ENCODE measurements at places on chromosomes 6 and 20.

DNA sequence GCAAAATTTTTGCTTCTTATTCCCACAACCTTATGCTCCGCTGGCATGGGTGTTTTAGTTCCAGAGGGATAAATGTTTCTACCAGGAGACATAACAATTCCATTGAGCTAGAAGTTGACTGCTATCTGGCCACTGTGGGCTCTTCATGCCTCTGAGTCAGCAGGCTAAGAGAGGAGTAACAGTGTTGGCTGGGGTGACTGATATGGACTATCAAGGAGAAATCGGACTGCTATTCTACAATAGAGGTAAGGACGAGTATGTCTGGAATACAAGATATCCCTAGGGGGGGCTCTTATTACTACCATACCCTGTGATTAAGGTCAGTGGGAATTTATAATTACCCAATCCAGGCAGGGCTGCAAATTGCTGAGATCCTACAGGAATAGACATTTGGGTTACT, 26.9 kb downstream of the FBXO30 start:
- no peak for DNase-seq

DNA sequence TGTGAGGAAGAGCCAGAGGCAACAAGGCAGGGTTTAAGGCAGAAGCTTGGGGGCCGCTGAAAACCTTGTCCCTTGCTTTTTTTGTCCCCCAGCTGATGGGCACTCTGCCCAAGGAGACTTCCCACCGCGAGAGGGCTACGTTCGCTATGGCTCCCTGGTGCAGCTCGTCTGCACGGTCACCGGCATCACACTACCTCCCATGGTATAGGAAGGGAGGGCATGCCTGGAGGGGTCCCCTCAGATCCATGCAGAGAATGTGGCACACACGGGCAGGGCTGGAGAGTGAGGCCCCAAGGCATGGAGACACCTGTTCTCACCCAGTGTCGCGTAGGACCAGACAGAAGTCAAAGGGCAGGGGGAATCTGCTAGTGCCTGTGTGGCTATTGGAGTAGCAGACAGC, 5.8 kb upstream of the MATN4 start:
- no peak for DNase-seq

DNA sequence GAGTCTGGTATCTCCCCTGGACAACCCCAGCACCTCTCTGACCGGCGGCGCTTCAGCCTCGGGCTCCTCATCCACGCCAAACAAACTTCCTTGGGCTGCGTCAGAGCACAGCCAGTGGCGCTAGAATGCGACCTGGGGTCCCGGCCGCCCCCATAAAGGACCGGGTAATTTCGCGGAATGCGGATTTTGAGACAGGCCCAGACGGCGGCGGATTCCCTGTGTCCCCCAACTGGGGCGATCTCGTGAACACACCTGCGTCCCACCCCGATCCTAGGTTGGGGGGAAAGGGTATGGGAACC, 1.6 kb downstream of the FOXP4 start:
- no peak for DNase-seq

DNA sequence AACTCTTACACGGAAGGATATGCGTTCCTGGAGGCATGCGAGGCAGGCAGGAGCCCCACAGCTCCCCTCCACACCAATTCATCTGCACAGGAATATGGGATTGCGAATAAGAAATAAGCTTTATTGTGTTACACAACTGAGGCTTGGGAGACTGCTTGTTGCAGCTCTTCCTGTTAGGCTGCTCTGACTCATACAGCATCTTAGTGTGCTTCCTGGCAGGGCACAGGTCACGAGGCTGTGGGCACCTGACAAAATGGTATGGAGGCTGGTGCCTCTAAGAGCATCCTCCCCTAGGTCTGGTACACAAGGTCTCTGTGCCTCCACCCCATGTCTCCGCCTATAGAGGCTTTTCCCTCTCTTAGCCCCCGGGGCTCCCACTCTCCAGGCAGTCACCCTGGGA, 6.8 kb downstream of the SLC22A3 start:
- DNase-seq: no peak

- DNase-seq: no peak
Observed at GRCh38 chr6:119034827-119035458, 43.5 kb downstream of the FAM184A start.

GRCh38 chr6:4169028-4169789, 33.8 kb upstream of the ECI2 start:
- DNase-seq: no peak
